Anterior cingulate cortex (tissue), 58 donors: ENCODE measurements at places on chromosomes 5 and 9.
A peak's percentile ranks its signal among the peaks of the same experiment; 100 is the strongest.

- no peak for DNase-seq
Measured at GRCh38 chr9:92740969-92741368, 23.7 kb downstream of the BICD2 start.

DNA sequence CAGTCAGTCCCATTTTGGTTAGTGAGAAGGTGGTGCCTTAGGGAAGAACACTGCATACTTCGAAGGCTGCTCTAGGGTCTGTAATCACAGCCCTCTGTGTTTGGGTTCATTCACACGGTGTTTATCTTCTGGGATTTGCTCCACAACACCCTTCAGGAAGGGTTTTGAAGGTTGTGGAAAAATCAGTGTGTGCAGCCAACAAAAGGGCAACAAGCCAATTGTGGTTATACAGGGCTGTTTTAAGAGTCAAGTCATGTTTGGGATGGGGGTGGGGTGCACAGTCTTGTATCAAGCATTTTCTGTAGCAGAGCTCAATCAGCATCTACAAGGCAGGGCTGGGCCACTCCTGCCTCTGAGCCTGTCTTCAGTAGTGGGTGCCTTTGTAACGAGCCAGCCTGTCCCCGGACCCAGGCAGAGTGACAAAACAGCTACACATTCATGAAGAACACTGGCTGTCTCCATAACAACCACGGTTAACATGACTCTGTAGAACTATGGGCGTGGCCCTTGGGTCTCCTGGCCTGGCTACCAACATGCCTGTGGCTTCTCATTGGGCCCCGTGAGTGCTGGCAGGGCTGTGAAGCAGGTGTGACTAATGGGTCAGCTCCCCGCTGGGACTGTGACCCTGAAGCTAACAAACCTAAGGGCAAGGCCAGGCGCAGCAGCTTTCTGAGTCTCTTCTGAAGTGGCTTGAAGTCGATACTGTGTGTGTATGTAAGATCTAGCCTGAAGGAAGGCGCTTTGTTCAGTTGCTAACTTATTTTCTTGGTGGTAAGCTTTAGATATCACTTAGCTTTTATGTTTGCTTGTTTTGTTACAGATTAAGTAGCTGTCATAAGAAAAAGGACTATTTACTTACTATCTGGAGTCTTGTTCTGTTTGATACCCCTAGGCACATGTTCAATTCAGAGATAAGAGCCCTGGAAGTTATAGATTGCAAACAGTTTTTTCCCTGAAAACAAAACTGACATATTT lies 27.9 kb upstream of the GOLM1 start:
- DNase-seq, result peak; percentile 50

GRCh38 chr5:115778417-115778816 lies 38.0 kb downstream of the CDO1 start:
- no peak for DNase-seq

DNA sequence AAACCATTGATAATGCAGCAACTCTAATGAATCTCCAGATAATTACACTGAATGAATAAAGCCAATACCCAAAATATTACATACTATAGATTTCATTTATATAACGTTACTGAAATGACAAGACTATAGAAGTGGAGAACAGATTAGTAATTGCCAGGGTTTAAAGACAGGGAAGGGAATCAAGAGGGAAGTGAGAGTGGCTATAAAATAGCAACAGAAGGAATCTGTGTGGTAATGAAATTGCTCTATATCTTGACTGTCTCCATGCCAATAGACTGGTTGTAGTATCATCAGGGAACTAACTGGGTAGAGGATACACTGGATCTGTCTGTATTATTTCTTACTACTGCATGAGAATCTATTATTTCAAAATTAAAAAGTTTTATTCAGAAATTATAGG lies 396.5 kb upstream of the RPS23 start:
- DNase-seq, result no peak

GRCh38 chr9:35002623-35003022 lies 13.1 kb downstream of the DNAJB5 start:
- no peak for DNase-seq

DNA sequence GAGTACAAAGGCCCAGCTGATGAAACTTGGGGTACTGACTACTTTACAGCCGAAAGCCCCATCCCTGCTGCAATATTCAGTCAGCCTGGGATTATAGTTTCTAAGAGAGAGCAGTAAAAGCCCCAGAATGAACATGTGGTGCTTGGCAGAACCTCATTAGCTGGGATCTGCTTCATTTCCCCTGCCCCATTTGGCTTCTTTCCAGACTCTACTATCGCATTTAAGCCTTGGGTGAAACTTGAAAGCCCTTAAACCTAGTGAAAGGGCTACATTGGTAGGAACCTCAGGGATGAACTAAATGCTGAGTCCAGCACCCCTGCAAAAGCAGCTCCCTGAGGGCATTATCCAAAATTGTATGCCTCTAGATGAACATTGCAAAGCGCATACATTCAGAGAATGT lies 631.1 kb downstream of the ACTL7B start:
- no peak for DNase-seq

DNA sequence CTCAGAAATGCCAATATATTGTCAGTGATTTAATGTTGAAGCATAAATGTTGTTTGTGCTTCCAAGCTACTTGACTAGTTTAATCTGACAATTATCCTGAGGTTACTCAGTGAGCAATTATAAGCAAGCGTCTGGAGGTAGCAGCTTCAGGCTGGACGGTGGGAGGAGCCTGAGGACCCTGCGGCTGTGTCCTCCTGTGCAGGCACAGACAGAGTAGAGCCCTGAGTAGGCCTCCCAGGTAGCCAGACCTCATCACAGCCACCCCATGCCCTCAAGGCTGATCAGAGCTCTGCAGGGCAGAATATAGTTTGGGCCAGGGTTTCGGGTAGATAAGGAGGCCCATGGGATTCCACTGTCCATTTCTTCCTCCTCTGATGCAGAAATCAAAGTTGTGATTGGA lies 153.6 kb downstream of the DRD1 start:
- DNase-seq, result no peak

- no peak for DNase-seq
Measured at GRCh38 chr5:64570395-64570996, 64.7 kb downstream of the RGS7BP start.

DNA sequence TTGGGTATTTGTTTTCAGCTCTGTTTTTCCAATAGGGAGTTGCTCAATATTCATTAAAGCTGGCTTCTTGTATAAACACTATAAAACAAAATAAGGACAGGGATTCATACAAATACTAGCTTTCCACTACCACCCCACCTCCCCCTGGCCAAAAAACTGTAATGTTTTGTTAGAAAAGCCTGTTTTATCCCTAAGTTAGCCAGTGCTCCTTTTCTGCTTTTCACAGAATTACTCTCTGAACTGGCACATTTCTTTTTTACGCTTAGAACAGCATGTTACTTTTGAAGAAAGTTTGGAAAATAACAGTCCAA lies 147.4 kb upstream of the DMRT1 start:
- DNase-seq, result no peak

GRCh38 chr5:159106569-159107282 lies 7.0 kb upstream of the EBF1 start:
- DNase-seq, result peak; percentile 16

- DNase-seq, result no peak
Measured at GRCh38 chr5:126808521-126808988, 31.6 kb downstream of the LMNB1 start.

DNA sequence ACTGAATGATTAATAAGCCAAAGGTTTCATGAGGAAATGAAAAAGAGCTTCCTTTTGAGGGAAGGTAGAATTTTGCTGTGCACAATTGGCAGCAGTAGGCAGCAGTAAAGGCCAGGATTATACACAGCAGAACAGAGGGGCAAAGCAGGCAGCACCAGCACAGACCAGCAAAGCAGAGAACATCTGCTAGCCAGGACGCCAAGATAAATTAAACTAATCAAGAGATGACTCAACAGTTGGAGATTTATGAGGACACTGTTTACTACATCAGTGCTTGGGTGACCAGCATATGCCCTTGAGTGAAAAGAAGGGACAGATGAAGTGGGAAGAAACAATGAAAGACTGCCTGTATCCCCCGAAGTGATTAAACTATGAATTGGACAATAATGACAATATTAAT lies 871.4 kb upstream of the CDH10 start:
- no peak for DNase-seq

GRCh38 chr5:148376198-148376597 lies 7.6 kb upstream of the FBXO38 start:
- DNase-seq, result no peak

DNA sequence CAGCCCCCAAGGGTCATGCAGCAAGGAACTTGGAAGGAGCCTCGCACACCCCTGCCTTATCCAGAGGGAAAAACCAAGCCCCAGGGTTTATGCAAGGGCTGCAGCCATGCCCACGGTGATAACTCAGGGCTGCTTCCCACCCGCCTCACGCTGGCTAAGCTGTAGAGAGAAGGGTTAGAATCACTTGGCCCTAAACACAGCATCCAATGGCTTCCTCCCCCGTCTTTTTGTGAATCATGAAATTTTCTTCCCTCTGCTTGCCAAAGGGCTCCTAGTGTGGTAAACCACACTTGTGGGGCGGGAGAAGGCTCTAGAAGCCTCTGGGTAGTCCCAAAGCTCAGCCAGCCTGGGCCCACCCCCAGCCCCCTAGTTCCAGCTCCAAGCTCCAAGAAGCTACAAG lies 55.9 kb upstream of the ORM1 start:
- DNase-seq, result no peak

DNA sequence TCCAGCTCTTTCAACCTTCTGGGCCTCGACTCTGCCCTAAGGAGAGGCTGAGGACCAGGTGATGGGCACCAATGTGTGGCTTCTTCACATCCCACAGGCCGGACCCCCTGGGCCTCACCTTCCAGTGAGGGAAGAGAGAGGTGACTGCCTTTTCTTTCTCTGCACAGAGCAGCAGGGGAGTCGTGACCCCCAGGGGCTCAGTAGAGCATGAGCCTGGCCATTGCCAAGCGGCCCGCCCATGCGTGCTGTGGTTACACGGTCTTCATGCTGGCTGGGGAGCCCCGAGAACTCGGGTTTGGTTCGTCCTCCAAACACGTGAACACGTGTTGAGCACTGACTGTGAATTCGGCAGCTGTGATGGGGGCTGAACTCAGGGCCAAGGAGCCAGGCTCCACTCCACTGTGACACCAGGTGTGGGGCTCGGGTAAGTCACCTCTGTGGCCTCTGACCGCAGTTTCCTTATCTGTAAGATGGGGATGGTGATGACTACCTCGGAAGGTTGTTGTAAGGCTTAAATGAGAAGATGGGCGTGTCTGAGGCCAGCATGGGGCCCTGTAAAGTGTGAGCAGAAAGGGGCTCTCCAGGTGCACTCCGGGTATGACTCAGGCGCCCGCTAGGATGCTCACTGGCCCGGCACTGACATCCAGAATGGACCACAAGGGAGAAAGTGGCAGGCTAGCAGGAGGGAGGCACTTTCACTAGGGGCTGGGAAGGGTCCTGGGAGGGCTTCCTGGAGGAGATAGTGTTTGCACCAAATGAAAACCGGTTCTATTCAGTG lies 13.4 kb upstream of the GRHPR start:
- DNase-seq, result no peak

DNA sequence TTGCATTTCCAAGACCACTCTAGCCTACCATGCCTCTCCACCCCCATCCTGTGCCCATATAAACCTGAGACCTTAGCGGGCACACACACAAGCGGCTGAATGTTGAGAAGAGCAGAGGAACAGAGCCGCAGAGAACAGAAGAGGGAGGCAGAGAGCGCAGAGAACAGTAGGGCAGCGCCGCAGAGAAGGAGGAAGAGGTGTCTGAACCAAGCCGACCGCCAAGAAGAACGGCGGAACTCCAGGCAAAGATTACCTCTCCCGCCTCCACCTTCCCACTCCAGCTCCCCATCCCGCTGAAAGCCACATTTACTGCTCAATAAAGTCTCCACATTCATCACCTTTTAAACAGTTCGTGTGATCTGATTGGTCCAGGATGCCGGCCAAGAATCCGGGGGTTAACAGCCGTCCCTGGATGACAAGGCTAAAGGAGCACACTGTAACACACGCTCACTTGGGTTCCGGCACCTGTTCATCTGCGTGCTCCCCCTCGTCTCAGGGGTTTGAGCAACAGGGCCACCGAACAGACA lies 33.2 kb downstream of the GRIN3A start:
- peak; percentile 24 for DNase-seq

GRCh38 chr9:81191222-81191621 lies 498.1 kb downstream of the TLE1 start:
- no peak for DNase-seq

DNA sequence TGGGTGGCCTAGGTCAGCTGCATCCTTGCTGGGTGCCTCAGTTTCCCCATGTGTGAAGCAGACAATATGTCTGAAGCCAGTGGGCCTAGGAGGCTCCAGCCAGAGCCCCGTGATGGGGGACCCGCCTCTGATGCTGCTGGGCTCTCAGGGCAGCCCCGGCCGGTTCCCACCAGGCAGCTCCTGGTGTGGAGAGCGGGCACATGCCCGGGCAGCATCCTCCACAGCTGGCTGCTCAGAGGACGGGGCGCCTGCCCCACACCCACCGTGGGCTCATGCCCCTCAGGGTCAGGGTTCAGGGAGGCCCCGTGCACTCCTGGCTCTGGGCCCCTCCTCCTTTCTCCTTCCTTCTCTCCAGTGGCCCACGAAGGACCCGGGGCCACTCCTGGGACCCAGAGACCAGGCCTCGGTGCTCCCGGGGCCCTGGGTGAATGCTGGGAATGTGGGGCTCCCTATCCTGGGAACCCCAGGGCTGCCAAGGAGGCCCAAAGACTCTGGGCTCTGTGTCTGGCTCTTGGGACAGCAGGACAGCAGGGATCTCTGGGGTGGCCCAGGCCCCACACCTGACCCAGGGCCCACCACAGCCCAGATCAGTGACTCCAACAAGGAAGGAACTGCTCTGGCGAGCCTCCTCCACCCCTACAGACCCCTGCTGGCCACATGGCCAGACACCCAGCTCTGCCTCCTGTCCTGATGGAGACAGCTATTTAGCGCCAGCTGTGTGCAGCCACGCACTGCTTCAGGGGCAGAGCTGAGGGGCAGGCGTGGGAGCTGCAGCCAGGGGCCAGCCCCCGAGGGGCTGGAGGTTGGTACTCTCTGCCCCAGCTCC lies 39.5 kb upstream of the EGFL7 start:
- DNase-seq, result no peak

DNA sequence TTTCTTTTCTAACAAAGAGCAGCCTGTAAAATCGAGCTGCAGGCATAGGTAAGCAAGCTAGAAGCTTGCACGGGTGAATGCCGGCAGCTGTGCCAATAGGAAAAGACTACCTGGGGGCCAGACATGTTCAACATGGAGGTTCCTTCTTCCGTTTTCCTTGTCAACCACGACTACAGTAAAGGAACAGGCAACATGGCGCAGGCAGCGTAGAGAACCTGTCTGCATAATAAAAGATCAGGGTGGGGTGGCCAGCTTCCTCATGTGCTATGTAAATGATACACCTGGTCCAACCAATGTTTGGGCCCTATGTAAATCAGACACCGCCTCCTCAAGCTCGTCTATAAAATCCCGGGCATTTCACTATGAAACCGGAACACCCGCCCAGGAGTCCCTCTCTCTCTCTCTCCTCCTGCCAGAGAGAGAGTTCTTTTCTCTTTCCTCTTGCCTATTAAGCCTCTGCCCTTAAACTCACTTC lies 103.8 kb upstream of the LIFR start:
- no peak for DNase-seq

DNA sequence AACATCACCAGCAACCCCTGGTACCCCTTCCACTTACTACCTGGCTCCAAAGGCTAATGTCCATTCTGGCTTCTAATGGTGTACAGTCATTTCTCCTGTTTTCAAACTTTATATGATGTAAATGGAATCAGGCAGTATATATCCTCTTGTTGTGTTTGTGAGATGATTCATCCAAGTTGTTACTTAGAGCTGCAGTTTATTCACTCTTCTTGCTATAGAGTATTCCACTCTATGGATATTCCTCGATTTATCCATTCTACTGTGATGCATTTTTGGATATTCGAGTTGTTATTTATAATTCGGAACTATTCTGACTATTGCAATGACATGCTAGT lies 32.4 kb downstream of the IRF1 start:
- DNase-seq, result no peak
